H7 (cell line): ENCODE measurements at places on chromosomes 7 and 10. TPM values are rescaled to one million over a fixed set of nuclear protein-coding genes. Genes with fewer than 3 reads are reported as not detected.

GRCh38 chr7:117873310-117874190 is at the start of gene CTTNBP2:
Gene CTTNBP2 (minus strand): TSS chr7:117873441. CDS start chr7:117873415, 26 bp downstream.
- peak; percentile 80 for DNase-seq

GRCh38 chr7:158283016-158283974 is 304.3 kb downstream of the PTPRN2 start:
- peak; percentile 32 for DNase-seq

- peak; percentile 86 for DNase-seq
Measured at GRCh38 chr10:119079599-119080520, 757 bp downstream of the EIF3A start.

GRCh38 chr10:43253461-43254198 is 13.2 kb downstream of the RASGEF1A start:
- DNase-seq = peak; percentile 54

DNA sequence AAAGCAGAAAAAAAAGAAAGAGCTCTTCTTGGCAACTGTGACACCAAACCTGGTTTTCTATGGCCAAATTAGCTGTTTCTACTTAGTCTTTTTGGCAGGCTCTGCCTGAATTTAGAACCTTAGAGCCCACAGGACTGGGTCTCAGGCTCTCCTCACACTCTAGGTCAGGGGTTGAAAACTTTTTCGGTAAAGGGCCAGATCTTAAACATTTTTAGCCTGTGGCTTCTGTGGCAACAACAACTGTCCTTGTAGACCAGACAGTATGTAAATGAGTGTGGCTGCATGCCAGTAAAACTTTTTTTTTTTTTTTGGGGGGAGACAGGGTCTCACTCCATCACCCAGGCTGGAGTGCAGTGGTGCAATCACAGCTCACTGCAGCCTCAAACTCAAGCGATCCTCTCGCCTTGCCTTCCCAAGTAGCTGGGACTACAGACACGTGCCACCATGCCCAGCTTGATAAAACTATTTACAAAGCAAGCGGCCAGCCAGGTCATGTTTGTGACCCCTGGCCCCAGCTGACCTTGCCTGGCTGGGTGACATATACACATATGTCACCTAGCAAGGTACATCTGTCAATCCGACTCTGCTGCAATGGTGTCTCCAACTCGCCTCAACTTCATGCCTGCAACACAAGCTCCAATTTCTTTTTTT is 17.4 kb downstream of the KPNA7 start:
- no peak for DNase-seq

GRCh38 chr7:37377231-37377630 is 71.4 kb downstream of the ELMO1 start:
- no peak for DNase-seq

DNA sequence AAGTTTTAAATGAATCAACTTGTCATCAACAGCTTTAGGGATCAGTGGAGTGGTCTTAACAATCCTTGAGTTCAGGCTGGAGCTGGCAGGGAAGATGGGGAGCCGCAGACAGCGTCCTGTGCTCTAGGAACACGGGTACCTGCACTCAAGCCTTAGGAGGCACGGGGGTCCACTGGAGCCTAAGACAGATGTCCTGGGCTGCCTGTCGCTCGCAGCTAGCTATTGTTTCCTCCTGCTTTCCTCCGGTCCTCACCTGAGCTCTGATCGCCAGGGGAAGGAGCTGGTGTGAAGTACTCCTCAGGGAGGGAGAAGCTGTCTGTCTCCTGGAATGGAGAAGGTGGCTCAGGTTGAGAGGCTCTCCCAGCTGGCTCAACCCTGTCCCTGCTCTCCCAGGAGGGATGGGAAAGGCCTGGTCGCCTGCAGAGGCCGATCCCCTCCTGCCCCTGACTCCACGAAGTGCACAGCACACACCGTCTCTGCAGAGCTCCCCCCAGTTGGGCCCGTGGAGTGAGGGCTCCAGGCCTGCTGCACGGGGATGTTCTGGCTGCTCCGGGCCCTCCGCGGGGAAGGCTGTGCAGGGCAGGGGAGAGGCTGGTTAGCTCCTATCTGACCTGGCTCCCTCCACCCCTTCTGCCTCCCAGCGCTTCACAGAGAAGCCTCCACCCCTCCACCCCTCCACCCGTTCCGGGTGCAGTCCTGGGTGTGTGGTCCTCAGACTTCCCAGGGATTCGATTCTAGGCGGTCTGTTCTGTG is 14.5 kb upstream of the PYROXD2 start:
- DNase-seq = no peak

- no peak for DNase-seq
Measured at GRCh38 chr7:29042824-29043231, 84.7 kb upstream of the TRIL start.

GRCh38 chr7:128359939-128360338 is 1.6 kb downstream of the PRRT4 start:
- DNase-seq = peak; percentile 51

GRCh38 chr7:18513343-18513742 is 17.8 kb downstream of the HDAC9 start:
- no peak for DNase-seq

- DNase-seq = no peak
Measured at GRCh38 chr10:75472685-75473084, 41.3 kb downstream of the LRMDA start.

GRCh38 chr7:134866617-134867016 is 87.2 kb downstream of the CALD1 start:
- DNase-seq = no peak

DNA sequence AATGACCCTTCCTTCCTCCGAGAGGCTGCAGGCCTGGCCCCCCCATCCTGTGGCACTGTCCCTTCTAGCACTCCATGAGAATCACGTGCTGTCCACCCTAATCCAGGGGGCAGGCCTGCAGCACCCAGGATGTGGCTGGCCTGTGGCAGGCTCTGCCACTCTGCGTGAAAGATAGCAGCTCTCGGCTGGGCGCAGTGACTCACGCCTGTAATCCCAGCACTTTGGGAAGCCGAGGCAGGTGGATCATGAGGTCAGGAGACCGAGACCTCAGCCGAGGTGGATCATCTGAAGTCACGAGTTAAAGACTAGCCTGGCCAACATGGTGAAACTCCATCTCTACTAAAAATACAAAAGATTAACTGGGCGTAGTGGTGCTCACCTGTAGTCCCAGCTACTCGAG is 18.9 kb upstream of the LFNG start:
- DNase-seq = no peak

DNA sequence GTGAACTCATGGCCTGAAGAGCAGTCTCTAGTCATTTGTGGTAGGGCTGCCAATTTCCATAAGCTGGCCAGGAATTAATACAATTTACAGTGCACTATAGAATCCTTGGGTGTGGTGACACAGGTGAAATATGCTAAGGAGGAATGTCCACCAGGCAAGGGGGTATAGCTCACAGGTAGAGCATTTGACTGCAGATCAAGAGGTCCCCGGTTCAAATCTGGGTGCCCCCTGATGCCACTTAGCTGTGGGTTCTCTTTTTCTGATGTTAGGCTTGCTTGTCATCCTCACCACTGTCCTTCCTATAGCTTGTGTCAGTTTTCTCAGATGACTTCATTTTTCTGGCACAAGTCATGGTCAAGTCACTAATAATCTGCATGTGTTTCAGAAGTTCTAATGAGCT is 108.7 kb downstream of the ZNF467 start:
- no peak for DNase-seq

GRCh38 chr7:88789480-88790064 is 6.0 kb downstream of the TEX47 start:
- no peak for DNase-seq

GRCh38 chr7:101744588-101744987 is 72.8 kb upstream of the CUX1 start:
- peak; percentile 66 for DNase-seq

GRCh38 chr7:106256144-106256543 is 28.6 kb downstream of the NAMPT start:
- no peak for DNase-seq

GRCh38 chr7:137475966-137476365 is 132.4 kb upstream of the PTN start:
- no peak for DNase-seq

C10orf62 gene
- not detected in 2 replicates for total RNA-seq

DLX6 gene
- total RNA-seq = not detected in 2 replicates

SPACDR gene
- 0.11 and 1.1 TPM in 2 replicates for total RNA-seq

NEUROG3 gene
- 0.14 and 1.4 TPM in 2 replicates for total RNA-seq

SUN3 gene
- not detected in 2 replicates for total RNA-seq

APBB1IP gene
- total RNA-seq = not detected in 2 replicates

SPDYE6 gene
- total RNA-seq = not detected in 2 replicates

AGBL3 gene
- 1.00 and 1.7 TPM in 2 replicates for total RNA-seq

ZP3 gene
- total RNA-seq = 5.3 and 6.9 TPM in 2 replicates
